ENCODE measurements at places on chromosomes 2 and 18. TPM values are rescaled to one million over a fixed set of nuclear protein-coding genes. Genes with fewer than 3 reads are reported as not detected.

Gene ARHGAP28
- total RNA-seq, result 9.4 TPM

Gene BUB1
- 68.6 TPM for total RNA-seq

Gene ASTL
- total RNA-seq, result not detected

Gene ZFAND2B
- 21.3 TPM for total RNA-seq

Gene PLEK
- total RNA-seq, result not detected

Measured in subcutaneous preadipocyte (primary cell).